ENCODE measurements at places on chromosomes 5 and 9.

GRCh38 chr5:64682608-64683007 is 7.7 kb upstream of the SHISAL2B start:
- DNase-seq = no peak

DNA sequence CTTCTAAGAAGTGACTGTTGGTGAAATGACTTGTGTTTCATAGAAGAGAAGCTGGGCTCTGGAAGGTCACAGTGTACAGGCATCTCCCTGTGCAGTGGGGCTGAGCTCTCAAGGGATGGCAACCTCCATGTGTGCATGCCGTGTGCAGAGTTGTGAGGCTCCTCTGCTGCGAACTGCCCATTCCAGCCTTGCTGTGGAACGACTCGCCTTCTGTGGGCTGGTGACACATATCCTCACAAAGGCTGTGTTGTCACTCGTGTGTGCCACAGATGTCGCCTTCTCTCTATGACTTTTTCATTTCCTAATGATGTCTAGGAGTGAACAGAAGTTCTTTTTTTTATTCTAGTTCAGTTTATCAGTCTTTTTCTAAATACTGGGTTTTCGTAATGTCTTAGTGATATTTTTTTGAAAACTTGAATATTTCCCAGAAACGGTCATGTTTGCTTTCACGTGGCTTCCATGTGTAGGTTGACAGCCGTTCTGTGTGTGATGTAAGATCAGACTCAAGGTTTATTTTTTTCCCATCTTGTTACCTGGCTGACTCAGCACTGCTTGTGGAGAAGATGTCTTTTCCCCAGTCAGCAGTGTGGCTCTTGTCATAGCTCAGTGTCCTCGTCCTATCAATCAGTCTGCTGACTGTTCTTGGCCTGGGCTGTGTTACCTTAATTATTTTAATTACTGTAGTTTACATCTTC is 57.3 kb upstream of the CACNA1B start:
- DNase-seq = no peak

- no peak for DNase-seq
Measured at GRCh38 chr9:3865141-3865772, 339.5 kb upstream of the RFX3 start.

DNA sequence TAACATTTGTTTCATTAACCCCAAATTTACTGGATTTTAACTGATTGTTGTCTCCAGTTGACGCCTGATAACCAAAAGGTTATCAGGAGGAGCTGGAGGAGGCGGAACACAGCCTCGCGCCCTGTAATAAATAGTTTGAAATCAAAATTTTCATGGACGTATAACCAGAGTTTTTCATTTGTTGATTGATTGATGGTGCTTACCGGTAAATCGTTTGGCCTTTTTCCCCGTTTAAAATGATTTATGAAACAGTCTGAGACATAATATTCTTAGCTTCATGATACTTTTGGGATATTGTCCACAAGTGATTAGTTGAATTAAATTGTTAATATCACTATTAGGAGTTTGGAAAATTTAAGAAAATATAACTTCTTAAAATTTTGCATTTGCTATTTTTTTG is 1.7 kb downstream of the FOCAD start:
- no peak for DNase-seq

- DNase-seq = no peak
Measured at GRCh38 chr9:33068991-33069390, 7.5 kb downstream of the SMU1 start.

DNA sequence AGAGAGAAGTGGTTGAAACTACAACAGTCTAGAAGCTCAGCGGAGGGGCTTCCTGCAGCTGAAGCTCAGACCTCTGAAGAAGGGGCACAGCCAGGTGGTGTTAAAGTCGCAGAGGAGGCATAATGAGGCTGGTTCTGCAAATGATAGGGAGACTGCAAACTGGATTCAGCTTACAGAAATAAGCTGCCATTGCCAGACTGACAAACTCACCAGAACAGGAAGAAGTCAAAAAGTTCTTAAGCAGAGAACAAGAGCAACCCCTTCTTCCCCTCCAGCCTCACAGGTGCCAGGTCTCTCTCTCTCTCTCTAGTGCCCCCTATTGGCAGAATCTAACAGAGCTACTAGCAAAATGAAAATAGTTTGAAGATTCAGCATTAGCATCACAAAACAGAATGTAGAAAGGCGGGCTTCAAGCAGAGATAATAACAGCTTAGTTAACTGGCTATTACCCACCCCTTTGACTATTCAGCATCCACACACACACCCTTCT is 76.7 kb downstream of the GRAMD2B start:
- peak; percentile 20 for DNase-seq

- no peak for DNase-seq
Measured at GRCh38 chr5:135032999-135033861, 798 bp downstream of the PITX1 start.

GRCh38 chr5:150665044-150665443 is 4.0 kb downstream of the MYOZ3 start:
- DNase-seq = no peak

- no peak for DNase-seq
Measured at GRCh38 chr5:104045987-104046386, 483.4 kb upstream of the NUDT12 start.

DNA sequence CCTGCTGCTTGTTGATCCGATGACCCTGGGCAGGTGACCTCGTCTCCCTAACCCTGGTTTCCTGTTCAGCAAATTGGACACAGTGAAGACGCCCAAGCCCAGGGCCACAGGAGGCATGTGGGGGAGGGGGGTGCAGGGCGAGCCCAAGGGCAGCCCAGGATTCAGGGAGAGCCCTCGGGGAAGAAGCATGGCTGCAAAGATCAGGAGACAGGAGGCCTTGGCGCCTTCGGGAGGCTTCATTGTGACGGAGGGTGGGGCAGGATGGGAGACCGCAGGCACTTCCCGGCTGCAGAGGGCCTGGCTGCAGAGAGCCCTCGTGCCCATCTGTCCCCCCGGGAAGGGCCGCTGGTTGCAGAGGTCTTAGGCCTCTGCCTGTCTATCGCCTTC is 6.2 kb downstream of the ASS1 start:
- no peak for DNase-seq

DNA sequence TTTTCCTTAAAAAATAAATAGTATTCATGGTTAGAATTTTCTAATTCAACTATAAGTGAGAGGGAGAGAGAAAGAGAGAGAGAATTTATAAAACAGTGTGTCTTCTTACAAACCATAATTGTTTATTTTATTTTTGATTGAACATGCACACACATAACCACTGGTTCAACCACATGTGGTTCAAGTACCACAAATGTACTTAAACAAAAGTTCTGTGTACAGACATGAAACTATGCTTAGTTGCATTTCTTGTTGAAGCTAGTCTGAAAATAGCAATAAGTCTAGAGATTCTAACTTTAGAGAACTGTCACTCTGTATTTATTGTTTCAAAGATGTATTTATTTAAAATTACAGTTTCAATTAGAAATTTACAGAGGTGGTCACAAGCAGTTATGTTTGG is 130.6 kb upstream of the PDE4D start:
- DNase-seq = no peak

- no peak for DNase-seq
Measured at GRCh38 chr9:104911032-104911607, 16.8 kb downstream of the ABCA1 start.

- DNase-seq = no peak
Measured at GRCh38 chr5:66909364-66909763, 287.2 kb downstream of the CD180 start.

- peak; percentile 40 for DNase-seq
Measured at GRCh38 chr5:34522599-34523386, 133.3 kb upstream of the RAI14 start.

DNA sequence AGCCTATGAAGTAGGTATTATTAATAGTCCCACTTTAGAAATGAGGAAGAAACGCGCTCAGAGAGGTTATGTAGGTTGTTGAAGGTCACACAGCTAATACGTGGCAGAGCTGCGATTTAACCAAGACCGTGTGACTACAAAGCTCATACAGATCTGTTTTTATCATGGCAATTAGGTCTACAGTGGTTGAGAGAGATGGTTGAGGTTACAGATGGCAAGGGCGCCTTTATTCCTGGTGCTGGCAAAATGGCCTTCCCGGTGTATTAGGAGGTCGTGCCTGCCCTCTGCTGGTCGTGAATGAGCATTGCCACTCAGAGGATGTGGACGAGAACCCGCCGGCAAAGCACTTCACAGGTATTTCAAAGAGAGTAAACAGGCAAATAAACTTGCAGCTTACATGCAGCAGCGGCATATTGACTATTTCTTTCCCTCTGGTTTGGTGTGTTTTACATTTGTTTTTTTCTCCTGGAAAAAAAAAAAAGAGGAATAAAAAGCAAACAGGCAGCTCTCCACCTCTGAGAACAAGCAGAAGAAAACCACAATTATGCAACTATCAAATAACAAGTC is 65.3 kb upstream of the EGFLAM start:
- peak; percentile 42 for DNase-seq

- DNase-seq = no peak
Measured at GRCh38 chr5:112440031-112440430, 21.0 kb upstream of the EPB41L4A start.

DNA sequence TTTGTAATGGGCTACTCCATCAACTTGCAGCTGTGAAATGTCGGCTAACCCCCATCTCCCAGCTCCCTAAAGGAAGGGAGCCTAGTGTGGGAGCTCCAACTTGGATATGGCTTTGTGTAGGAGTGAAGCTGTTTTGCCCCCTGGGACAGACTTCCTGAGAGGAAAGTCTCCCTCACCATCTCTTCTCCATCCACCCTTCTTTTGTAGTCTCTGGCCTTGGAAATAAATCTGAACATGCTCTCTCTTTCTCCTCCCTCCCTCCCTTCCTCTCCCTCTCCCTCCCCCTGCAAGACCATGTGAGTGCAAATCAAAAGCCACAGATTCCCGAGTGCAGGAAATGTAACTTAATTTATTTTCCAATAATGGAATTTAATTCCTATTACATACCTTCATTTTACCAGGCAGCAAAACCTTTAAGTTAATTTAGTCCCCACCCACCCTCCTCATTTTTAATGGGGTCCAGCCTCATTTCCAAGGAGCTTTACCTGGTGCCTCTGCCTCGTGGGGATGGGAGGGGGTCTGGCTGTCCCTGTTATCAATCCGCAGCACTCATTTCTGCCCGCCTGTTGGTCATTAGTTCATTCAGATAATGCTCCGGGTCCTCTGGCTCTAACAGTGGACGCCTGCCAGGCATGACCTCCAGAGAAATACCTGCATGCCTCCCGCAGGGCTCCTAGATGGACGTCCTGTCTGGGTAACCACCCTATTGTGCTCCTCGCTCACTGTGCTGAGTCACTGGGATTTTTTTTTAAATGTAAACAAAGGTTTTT is 122.9 kb upstream of the TAF11L2 start:
- DNase-seq = no peak

- DNase-seq = no peak
Measured at GRCh38 chr9:83198371-83198770, 135.4 kb upstream of the RASEF start.

- no peak for DNase-seq
Measured at GRCh38 chr9:118558026-118558425, 811.2 kb downstream of the BRINP1 start.
